Activated gamma-delta T cell treated with anti-CD3 and anti-CD28 coated beads, Interleukin-2, amount 50 U/mL, for 16 hours (primary cell): ENCODE measurements at places on chromosomes 4 and X.

DNA sequence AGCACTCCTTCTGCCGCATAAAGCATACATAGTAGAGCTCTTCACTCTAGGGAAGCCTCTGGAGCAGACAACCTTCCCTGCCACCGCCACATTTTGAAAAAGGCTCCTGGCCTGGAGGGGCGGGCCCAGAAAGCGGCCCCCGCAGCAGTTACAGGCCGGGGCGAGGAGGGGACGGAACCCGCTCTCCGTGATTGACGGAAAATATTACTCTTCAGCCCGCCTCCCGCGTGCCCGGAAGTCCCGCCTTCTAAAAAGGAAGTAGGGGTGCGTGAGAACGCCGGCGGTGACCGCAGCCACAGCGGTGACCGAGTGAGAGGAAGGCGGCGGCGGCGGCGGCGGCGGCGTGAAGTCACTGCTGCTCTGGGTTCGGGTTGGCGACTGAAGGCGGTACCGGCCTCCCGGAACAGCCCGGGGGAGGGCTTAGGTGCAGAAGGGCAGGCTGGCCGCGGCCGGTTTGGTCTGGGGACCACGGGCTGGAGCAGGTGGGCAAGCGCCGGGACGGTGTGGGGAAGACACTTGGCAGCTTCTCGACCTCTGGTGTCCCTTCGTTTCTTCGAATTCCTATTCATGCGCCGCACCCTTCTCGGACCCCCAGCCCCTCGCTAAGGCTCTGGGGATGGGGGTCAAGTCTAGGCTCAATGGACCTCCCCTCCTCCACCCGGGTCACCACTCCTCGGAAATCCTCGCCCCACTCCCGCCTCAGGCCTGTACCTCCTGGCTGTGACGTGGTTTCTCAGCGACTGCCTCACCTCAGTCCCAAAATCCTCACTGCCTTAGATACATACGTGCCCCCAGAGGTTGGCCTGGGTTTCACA, at the start of gene HCCS:
Gene HCCS, plus strand, starts transcription at position 296 of the 815 bp plus-strand sequence. CDS start 729 bp downstream, outside the sequence.
- peak; percentile 67 for DNase-seq

DNA sequence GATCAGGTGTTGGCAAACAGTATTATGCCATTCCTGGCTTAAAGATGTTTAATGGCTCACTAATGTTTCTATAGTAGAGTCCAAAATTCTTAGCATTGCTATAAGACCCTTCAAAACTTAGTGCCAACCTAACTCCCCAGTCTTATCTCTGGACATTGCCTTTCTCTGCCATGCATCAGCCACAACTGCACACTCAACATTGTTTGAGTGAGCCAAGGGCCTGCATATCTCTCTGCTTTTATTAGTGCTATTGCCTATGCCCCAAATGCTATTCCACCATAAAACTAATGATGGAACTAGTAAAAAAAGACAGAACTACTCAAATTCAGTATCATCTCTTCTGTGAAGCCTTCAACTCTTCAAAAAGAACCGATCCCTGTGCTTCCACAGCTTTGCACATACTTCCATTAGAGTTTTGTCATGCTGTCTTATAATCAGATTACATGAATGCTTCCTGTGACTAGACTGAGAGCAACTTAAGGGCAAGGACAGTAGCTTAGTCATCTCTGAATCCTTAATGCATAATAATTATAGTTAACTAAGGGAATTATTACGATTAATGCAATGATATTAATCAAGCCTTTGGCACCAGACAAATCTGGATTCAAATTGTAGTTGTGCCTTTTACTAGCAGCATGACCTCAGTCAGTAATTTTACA, 53.7 kb downstream of the CHM start:
- DNase-seq, result no peak

DNA sequence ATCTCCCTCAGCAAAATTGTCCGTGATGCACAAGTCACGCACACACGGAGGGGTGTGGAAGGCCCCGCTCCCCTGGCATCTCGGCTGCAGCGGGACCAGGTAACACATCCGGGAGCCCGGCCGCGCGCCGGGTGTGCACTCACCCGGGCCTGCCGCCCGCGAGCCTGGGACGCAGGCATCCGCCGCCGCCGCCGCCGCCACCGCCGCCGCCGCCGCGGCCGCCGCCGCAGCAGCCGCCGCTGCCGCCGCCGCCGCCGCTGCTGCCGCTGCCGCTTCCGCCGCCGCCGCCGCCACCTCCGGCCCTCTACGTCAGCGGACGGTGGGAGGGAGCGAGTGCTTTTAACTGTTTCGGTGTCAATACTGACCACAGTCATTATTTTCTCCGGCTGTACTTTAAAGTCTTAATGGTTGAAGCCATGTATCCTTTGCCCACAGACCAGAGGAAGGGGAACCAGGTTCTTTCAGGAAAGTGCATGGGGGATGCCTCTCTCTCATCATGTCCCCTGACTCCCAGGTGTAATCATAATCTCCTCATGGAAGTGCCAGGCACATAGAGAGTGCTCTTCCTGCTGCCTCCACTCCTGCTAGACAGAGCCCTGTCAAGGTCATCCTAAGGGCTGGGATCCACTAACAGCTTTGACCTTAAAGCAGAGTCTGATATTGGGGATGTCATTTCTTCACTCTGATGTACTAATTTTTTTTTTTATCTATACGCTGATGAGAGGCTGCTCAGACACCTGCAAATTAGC, 38.0 kb downstream of the MAGEE2 start:
- DNase-seq, result peak; percentile 1

DNA sequence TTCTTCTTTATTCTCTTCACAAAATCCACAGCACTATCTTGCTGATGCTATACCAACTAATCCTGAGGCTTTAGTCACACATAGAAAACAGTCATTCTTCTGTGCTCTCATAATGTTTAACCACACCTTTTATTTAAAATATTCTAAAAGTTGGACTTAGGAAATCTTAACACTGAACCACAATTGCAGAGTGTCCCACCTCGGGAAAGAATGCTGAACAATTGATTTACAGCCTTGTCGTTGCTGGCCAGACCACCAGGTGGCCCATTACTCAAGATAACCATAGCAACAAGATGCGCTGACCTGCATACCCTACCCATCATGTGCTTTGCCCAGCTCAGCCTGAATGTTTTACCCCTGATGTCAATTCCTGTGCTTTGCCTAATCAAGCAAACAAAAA, 100.8 kb downstream of the ARSJ start:
- DNase-seq, result no peak

- DNase-seq, result no peak
Measured at GRCh38 chrX:24377911-24378468, 17.6 kb downstream of the SUPT20HL1 start.

GRCh38 chr4:174764105-174764729, 64.8 kb downstream of the GLRA3 start:
- no peak for DNase-seq

GRCh38 chrX:25007059-25008053, 8.4 kb downstream of the ARX start:
- no peak for DNase-seq

DNA sequence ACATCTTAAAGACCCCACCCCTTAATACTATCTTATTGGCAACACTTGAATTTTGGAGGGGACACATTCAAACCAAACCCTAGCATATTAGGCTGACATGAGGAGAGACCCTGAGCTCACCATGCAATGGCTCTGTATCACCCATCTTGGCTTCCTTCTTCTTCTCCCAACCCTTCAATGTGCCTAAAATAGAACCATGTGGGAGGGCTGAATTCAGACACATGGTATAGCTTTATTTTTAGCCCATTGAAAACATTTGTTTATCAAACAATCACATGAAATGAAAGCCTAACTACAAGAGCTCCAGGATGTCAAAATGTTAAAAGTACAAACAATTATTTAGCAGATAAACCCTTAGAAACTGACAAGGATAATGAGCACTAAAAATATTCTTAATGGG, 81.6 kb downstream of the RASL11B start:
- DNase-seq, result no peak
